ENCODE measurements at places on chromosomes 5 and 9.

GRCh38 chr5:66440202-66440680, 156.0 kb upstream of the MAST4 start:
- no peak for DNase-seq

GRCh38 chr5:124979251-124979650, 232.8 kb upstream of the ZNF608 start:
- DNase-seq, result peak; percentile 49

- no peak for DNase-seq
These were observed 11.0 kb downstream of the UBAC1 start for GRCh38 chr9:135950135-135950682.

GRCh38 chr9:84513979-84514378, 155.6 kb upstream of the NTRK2 start:
- no peak for DNase-seq

DNA sequence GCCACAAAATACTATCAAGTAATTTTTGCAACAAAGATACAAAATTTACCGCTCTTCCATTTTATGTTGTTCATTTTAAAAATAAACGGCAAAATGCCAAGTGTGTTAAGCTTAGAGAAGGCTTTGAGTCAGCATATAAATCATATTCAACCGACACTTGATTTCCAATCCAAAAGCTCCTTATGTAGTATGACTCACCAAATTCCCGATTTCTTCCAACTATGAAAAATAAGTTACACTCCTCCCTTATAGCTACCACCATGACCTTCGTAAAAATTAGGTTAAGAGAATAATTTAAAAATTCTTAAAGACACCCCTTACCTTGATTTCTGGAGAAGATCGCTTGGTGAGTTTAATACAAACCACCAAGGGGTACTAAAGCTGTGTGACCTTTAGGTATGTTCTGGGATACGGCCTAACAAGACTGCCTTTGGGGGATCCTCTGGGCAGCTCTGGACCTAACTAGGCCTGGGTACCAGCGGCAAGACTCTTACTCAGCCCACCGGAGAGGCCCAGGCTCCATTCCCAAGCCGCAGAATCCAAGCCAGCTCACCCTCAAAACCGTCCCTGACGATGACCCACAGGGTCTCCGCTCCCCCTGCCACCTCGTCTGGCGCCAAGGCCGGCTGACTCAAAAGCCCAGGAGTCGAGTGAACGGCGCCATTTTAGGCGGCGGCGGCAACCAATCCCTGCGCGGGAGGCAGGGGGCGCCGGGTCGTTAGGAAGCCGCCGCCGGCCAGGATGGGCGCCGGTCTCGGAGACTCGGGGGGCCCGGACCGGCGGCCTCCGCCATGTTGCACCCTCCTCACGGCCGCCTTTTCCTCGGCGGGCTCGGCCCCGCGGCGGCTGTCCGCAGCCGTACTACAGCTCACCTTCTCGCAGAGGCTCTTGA, 739 bp downstream of the PPP2CA start:
- peak; percentile 78 for DNase-seq

GRCh38 chr9:79551994-79552393, 19.8 kb upstream of the TLE4 start:
- no peak for DNase-seq

DNA sequence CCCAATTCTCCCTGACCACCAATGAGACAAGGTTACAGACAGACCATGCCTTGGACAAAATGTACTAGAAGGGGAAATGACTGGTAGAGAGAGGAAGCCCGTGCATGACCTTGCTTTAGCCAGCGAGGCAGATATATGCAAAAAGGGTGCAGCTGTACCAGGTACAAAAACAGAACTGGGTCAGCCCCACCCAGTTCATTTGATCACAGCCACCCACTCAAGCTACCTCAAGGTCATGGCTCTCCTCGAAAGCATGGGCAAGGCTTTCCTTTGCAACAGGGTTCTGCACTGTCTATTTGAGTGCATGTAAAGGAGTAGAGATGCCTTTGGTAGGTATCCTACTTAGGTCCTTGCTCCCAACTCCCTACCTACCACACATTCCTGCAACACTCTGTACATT, 33.3 kb downstream of the TLE1 start:
- no peak for DNase-seq

DNA sequence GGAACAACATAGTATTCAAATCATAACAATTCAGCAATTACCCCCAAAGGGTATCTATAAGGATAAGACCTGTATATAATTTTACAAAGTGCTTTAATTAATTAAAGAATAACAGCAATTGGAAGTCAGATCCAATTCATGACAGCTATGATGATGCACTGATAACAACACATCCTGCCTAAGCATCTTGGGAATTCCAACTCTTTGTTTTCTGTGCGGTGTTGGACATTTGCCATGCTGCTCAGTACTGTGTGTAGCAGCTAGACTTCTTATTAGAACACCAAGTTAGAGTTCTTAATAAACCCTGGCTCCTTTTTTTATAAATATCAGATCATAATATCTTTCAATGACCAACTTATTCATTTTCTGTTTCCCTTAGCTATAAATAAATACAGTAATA, 209.0 kb downstream of the SEC61B start:
- DNase-seq, result no peak

GRCh38 chr5:124918618-124919017, 172.2 kb upstream of the ZNF608 start:
- no peak for DNase-seq

DNA sequence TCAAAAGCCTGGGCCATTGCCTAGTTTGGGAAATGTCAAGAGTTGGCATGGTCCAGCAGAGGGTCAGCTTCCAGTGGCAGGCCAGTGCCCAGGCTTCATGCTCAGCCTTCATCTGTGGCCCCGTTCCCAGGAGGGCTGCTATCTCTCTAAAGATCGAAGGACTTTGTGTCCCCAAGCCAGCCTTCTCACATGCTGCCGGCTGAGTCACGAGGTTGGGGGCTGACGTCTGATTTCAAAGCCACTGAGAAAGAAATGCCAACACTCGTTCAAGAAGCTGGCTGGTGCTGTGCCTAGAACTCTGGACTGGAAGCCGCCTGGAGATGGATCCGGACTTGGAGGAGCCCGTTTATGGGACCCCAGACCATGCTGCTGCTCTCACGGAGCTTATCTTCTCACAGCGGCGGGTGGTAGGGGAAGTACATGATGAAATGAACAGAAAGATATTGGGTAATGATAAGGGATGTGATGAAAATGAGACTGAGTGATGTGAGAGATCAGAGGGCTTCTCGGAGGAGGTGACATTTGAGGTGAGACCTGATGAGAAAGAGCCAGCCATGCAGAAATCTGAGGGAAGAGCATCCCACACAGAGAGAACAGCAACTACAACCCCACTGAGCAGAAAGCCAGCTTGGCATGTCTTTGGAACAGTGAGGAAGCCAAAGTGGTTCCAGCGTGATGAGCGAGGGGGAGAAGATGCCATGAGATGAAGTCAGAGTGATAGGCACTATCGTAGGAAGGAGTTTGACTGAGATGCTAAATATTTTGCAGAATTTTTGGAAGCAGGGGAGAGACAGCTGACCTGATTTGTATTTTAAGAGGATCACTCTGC, 54.9 kb upstream of the BOD1 start:
- DNase-seq, result no peak

DNA sequence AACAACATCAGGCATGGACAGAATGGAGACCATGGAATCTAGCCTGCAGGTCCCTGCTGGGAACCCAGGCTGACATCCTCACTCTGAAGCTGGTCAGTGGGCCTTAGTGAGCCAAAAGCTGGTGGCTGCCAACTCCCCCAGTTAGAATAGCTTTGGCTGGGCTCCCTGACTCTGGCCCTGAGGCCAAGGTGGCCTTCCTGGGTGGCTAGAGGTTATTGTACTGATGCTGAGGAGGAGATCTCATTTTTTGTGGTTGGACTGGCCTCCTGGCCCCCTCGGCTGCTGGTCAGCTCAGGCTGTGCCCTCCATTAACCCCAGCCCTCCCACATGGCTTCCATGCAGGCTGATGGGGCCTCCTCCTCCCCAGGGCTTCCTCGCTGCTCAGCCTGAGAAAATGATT, 101.2 kb upstream of the PANK3 start:
- DNase-seq, result no peak

- no peak for DNase-seq
These were observed 11.1 kb downstream of the NIPSNAP3B start for GRCh38 chr9:104774831-104775573.

GRCh38 chr5:6699357-6699756, 13.9 kb upstream of the TENT4A start:
- no peak for DNase-seq

DNA sequence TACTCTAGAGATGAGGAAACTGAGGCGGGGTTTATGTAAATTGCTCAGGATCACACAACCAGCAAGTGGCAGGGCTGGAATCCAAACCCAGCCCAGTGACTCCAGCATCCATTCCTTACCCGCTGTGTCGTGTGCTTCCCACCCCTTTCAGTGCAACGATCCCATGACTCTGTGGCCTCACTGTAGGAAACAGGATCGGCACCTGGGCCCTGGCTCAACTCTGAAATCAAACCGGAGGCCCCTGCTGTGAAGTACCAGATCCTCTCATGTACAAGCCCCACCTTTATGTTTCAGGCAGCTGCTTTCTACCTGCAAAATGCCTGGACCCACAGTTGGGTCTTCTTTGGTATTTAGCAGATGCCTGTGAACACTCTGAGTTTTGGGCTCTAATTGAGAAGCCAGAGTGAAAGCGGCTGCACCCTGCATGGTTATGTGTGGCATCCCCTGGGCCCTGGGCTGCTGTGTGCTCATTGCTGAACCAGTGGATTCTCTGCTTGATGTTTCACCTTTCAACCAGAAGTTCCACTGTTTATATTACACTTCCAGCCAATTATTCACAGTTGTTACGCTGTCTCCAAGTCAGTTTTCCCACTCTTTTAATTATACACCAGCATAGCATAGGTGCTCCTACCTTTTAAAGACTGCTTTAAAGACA, 36.7 kb downstream of the ABLIM3 start:
- DNase-seq, result no peak

GRCh38 chr9:132857616-132858342, 20.3 kb downstream of the AK8 start:
- DNase-seq, result no peak

- DNase-seq, result no peak
These were observed 46.3 kb upstream of the CNTLN start for GRCh38 chr9:17088566-17088965.

DNA sequence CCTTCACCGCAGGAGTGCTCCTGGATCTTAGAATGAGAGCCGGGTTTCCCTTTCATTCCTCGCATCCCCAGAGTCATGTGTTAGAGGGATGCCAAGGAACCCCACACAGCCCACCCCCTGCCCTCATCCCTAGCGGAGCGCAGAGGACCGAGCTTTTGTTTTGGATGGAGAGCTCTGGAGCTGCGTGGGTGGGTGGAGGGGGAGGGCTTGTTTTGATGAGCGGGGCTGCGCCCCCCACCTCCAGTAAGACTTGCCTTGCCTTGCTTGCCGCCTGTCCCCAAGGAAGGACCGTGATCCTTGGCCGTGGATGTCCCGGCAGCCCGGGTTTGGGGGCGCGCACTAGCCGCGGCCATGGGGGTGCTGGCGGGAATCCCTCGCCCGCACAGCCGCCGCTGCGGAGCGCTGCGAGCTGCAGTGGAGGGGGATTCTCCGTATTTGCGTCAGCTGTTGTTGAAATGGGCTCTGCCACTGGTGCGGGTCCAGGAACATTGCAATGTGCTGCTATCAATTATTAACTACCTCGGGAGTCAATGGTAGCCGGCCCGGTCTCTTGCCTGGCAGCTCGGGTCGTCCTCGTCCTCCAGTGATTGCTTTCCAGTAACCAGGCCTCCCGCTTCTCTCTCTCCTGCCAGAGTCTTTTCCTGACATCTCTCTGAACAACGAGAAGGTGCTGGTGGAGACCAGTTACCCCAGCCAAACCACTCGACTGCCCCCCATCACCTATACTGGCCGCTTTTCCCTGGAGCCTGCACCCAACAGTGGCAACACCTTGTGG, 1.0 kb downstream of the EGR1 start:
- DNase-seq, result no peak

DNA sequence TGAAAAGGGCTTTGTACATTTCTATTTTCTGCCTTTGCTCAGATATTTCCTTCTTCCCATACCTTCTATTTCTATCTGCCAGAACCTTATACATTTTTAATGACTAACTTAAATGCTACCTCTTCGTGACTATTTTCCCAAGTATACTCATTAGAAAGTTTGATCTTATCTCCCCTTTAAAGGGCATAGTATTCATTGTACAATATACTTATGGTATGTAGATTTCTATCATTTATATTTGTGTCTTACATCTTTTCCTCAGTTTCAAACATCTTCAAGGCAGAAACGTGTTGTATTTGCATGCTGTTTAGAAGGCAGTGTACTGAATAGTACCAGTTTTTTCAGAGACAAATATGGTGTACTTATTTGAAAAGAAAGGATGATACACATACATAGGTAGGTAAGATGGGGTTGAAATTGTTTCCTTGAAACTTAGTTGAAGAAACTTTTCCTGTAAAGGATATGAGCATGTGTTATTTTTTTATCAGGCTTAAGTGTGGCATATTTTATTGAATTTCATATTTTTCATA, 518.1 kb upstream of the NUDT12 start:
- no peak for DNase-seq

DNA sequence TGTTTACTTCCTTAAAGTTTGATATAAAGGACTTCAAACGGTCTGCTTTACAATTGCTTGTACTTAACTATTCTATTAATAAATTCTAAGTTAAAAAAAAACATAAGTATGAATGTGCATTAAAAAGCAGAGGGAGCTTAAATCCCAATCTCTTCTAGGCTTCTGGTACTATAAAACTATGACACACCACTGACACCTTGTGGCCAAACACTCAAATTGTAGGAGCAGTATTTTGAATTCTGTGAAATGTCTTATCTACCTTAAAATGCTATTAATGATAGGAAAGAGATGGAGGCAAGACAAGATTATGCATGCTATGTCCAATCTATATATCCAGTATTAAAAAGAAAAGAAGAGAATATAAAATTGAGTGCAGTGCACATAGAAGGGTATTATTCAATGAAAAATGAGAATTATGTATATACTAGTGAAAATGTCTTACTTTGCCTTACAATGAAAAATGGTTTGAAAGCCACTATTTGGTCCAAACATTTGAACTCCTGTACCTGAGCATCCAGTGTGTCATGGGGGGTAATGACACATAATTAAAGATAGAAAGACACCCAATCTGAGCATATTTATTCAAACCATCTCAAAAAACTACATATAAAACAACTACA, 87.6 kb downstream of the ERP44 start:
- DNase-seq, result peak; percentile 66

- DNase-seq, result peak; percentile 70
These were observed 61.1 kb downstream of the GRIA1 start for GRCh38 chr5:153551537-153552079.

DNA sequence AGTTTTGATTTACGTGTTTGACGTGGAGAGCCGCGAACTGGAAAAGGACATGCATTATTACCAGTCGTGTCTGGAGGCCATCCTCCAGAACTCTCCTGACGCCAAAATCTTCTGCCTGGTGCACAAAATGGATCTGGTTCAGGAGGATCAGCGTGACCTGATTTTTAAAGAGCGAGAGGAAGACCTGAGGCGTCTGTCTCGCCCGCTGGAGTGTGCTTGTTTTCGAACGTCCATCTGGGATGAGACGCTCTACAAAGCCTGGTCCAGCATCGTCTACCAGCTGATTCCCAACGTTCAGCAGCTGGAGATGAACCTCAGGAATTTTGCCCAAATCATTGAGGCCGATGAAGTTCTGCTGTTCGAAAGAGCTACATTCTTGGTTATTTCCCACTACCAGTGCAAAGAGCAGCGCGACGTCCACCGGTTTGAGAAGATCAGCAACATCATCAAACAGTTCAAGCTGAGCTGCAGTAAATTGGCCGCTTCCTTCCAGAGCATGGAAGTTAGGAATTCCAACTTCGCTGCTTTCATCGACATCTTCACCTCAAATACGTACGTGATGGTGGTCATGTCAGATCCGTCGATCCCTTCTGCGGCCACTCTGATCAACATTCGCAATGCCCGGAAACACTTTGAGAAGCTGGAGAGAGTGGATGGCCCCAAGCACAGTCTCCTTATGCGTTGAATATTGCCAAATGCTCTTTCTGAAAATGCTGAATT, 850 bp downstream of the RRAGA start:
- peak; percentile 26 for DNase-seq

Data from PC-3 (cell line).